ENCODE measurements at places on chromosomes 5 and 9. TPM values are rescaled to one million over a fixed set of nuclear protein-coding genes. Genes with fewer than 3 reads are reported as not detected.

DNA sequence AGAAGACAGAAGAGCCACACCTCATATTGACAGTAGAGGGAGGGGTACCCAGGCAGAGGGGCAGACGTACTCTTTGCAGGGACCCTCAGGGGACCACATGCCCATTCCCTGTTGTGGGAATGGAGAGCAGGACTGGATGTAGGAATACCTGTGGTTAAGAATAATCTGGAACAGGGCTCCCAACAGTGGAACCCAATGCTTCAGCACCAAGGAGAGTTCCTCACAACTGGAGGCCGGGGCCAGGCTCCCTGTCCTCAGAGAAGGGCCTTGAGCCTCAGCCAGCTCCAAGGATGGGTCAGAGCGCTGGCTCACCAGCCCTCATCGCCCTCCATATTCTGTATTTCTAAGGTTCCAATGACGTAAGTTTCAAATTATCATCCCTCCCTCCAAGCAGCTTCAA is 7.4 kb upstream of the SHC3 start:
- no peaks in the 10 kb centered on the region for H3K4me1 ChIP-seq
- no peak overlapping the region for H3K4me3 ChIP-seq
- no peak for DNase-seq
- no peak overlapping the region for H3K27ac ChIP-seq

TXNDC8 gene
- total RNA-seq = not detected

CLIC3 gene
- 3.8 TPM for total RNA-seq

GRCh38 chr5:10213316-10213715 is 36.4 kb downstream of the ATPSCKMT start:
- no peaks in the 10 kb centered on the region for H3K27me3 ChIP-seq
- no peak overlapping the region for H3K4me3 ChIP-seq
- no peaks in the 10 kb centered on the region for H3K36me3 ChIP-seq
- DNase-seq = no peak

- no peaks in the 10 kb centered on the region for H3K27me3 ChIP-seq
- H3K27ac ChIP-seq = no peak overlapping the region
- no peak for DNase-seq
- no peak overlapping the region for H3K4me3 ChIP-seq
- H3K36me3 ChIP-seq = no peaks in the 10 kb centered on the region
Observed at GRCh38 chr9:137150617-137151457, 11.9 kb downstream of the GRIN1 start.

DNA sequence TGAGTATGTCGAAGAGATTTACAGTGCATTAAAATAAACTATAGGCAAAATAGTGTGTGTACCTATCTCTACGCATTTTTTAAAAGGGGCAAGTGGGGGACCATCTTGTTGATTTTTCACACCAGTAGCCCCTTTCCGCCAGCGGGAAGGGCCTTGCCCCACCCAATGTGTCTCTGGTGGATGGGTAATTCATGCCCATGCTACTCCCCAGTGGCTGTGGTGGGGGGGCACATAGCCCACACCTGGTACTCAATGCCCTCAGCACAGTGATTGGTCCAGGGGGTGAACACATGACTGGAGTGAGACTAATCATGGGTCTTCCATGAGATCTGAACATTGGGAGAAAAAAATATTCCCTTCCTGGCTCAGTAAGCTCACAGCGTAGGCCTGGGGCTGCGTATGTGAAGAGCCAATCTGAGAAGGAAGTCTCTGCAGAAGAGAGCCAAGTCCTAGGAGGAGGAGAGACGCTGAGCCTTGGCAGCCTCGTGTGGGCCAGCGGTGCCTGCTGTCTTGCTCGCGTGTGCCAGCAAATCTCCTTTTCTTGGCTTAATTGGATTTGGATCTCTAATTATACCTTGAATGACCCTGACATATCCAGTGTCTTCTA is 103.4 kb downstream of the ADAMTS2 start:
- H3K27me3 ChIP-seq = no peaks in the 10 kb centered on the region
- DNase-seq = peak; percentile 60
- no peaks in the 10 kb centered on the region for H3K4me1 ChIP-seq
- H3K4me3 ChIP-seq = no peak overlapping the region
- no peak overlapping the region for H3K27ac ChIP-seq

DNA sequence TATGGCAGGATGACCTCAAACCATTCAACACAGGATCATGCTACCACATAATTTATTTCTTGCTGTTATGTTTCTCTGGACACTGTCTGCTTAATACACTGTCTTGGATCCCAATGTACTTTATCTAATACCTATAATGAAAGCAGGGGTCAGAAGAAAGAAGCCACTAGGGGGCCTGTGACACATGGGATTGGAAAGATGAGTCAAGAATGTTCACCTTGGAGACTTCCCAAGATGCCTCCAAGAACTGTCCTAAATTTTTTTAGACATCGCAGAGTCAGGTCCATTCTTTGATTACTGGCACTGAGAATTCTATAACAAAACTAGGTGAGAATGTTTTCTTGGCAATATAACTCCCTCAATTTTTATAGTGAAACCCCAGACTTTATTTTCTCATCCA is 305.8 kb upstream of the SMARCA2 start:
- no peaks in the 10 kb centered on the region for H3K36me3 ChIP-seq
- H3K4me1 ChIP-seq = no peaks in the 10 kb centered on the region
- no peak overlapping the region for H3K4me3 ChIP-seq

DNA sequence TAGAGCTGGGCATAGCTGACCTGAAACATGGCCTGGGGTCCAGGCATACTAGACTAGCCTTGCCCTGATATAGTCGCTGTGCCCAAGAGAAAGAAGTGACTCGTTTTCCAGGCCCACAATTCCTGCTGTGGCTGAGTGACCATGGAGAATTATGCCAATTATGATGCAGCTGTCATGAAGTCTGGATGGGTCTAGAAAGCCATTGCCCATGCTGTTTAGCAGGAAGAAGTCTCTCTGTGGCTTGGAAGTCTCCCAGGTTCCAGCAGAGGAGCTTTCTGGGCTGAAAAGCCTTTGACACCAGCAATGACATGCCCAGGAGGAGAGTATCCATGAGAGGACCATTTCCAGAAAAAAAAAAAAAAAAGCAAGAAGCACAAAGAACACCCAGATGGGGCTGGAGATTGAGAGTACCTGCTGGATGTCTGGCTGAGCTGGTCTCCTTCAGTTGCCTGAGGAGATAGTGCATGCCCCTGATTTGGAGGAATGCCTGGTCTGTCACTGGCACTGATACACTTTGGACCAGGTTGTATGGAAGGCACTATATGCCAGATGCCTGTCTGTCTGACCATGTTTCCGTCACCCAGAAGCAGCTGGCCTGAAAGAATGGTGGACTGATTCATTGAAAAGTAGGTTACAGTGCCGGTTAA is 128.0 kb upstream of the EPB41L4A start:
- no peaks in the 10 kb centered on the region for H3K36me3 ChIP-seq
- DNase-seq = no peak
- H3K27me3 ChIP-seq = no peaks in the 10 kb centered on the region
- H3K4me3 ChIP-seq = no peak overlapping the region

DNA sequence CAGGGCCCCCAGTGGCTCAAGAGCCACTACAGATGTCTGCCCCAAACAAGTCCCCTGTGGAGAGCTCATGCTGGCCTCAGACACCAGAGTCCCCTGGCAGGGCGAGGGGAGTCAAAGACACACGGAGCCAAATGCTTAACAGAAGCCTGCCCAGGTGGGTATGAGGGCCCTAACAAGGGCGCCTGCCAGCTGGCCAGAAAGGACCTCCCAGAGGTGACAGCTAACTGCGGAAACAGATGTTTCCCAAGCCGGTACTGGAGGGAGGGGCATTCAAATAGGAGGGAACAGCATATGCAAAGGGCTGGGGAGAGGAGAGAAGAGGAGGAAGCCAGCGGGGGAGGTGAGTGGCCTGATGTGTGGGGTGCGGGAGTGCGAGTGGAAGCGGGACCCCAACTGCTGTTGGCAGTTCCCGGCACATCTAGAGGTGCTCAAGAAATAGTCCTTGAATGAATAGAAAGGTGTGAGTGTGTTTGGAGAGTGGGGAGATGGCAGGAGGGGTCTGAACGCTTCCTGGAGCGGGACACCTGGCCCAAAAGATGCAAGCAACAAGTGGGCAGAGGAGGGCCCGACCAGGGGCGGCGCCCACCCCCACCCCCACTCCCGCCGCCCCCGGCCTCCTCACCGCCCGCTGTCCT is 824 bp downstream of the MXD3 start:
- H3K36me3 ChIP-seq = no peaks in the 10 kb centered on the region
- peak; percentile 73 for DNase-seq
- no peaks in the 10 kb centered on the region for H3K4me1 ChIP-seq
- no peaks in the 10 kb centered on the region for H3K27me3 ChIP-seq
- H3K4me3 ChIP-seq = no peak overlapping the region

DNA sequence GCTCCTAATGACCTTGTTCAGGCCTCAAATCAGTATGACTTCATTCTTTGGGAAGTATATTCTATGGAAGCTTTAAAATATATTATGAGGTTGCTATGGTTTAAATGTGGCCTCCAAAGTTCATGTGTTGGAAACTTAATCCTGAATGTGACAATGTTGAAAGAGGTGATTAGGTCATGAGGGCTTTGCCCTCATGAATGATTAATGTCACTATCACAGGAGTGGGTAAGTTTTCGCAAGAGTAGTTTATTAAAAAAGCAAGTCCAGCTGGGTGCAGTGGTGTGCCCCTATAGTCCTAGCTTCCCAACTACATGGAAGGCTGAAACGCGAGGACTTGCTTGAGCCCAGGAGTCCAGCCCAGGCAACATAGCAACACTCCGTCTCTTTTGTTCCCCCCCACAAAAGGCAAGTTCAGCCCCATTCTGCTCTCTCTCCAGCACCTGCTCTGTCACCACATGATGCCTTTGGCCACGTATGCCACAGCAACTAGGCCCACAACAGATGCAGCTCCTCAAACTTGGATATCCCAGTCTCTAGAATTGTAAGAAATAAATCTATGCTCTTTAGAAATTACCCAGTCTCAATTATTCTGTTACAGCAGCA is 105.3 kb downstream of the SIL1 start:
- no peak for DNase-seq
- no peak overlapping the region for H3K27ac ChIP-seq
- H3K4me3 ChIP-seq = no peak overlapping the region
- H3K36me3 ChIP-seq = no peaks in the 10 kb centered on the region
- peaks cover 2% of the 10 kb centered on the region for H3K4me1 ChIP-seq

DNA sequence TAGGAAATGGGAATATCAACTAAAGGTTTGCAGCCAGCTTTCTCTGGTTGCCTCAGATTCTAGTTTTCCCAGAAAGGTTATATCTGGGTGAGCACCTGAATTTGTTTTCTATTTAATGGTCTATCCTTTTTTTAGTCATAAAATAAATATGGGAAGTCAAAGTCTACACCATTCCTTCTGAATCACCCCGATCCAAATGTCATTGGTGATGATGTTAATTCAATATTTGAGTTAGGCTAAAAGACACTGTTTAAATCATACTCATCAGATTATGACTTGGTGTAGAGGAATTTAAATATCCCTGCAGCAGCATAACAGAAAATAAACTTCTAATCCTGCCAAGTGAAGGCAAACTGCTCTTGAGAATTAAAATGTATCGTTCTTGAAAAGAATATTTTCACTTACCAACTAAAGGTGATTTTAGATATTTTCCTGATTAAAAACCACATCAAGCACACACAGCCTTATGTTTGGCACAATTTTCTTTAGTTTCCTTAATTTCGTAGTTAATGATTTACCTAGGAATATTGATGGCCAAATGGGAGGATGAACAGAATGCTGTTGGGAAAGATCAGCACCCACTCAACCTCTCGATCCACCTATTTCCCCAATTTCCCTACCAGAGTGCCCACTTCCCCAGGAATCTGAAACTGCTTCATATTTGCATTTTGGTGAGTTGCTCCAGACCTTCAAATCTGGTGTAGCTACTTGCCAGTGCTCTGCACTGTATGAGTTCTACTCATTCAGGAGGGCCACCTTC is 103.1 kb upstream of the TSLP start:
- H3K36me3 ChIP-seq = no peaks in the 10 kb centered on the region
- no peaks in the 10 kb centered on the region for H3K4me1 ChIP-seq
- no peak overlapping the region for H3K27ac ChIP-seq
- H3K27me3 ChIP-seq = no peaks in the 10 kb centered on the region
- no peak for DNase-seq
- H3K4me3 ChIP-seq = no peak overlapping the region

DNA sequence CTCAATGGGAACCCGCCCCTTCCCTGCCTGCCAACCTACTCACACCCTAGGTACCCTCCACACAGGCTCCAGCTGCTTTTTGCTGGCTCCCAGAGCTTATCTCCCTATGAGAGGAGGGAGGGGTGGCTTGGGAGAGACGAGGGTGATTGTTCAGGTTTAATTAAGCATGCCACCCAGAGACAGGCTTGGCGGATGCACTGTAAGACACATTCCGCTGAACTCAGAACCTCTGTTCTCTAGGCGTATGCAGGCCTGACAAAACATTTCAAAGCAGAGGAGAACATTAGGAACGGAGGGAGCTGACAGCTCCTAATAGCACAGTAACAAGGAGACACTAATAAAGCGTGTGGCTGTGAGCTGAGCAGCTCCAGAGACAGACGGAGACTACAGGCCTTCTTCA is 80.1 kb downstream of the TRIM32 start:
- no peaks in the 10 kb centered on the region for H3K27me3 ChIP-seq
- DNase-seq = no peak
- no peak overlapping the region for H3K4me3 ChIP-seq
- H3K4me1 ChIP-seq = no peaks in the 10 kb centered on the region
- H3K36me3 ChIP-seq = no peaks in the 10 kb centered on the region

NDST1 gene
- total RNA-seq = 116 TPM

- no peaks in the 10 kb centered on the region for H3K36me3 ChIP-seq
- DNase-seq = no peak
- H3K27me3 ChIP-seq = no peaks in the 10 kb centered on the region
Observed at GRCh38 chr9:96449523-96449844, 485 bp upstream of the HABP4 start.

- no peaks in the 10 kb centered on the region for H3K27me3 ChIP-seq
- no peak for DNase-seq
- no peaks in the 10 kb centered on the region for H3K36me3 ChIP-seq
- no peak overlapping the region for H3K4me3 ChIP-seq
- peaks cover 3% of the 10 kb centered on the region for H3K4me1 ChIP-seq
Observed at GRCh38 chr5:96300976-96301375, 132.1 kb downstream of the PCSK1 start.

- no peak overlapping the region for H3K4me3 ChIP-seq
- no peaks in the 10 kb centered on the region for H3K36me3 ChIP-seq
- H3K27me3 ChIP-seq = no peaks in the 10 kb centered on the region
- H3K4me1 ChIP-seq = no peaks in the 10 kb centered on the region
Observed at GRCh38 chr9:107218829-107219485, 64.1 kb upstream of the RAD23B start.

- DNase-seq = no peak
- no peak overlapping the region for H3K27ac ChIP-seq
- H3K27me3 ChIP-seq = no peaks in the 10 kb centered on the region
- no peak overlapping the region for H3K4me3 ChIP-seq
- peaks cover 3% of the 10 kb centered on the region for H3K4me1 ChIP-seq
Observed at GRCh38 chr9:112555844-112556482, 69.3 kb downstream of the KIAA1958 start.

ACSL6 gene
- total RNA-seq = 0.42 TPM

STKLD1 gene
- total RNA-seq = not detected

GRCh38 chr9:133115604-133116345 is 5.3 kb downstream of the RALGDS start:
- H3K36me3 ChIP-seq = no peaks in the 10 kb centered on the region
- H3K27ac ChIP-seq = no peak overlapping the region
- H3K27me3 ChIP-seq = no peaks in the 10 kb centered on the region
- H3K4me1 ChIP-seq = no peaks in the 10 kb centered on the region
- DNase-seq = peak; percentile 51
- H3K4me3 ChIP-seq = no peak overlapping the region

GRCh38 chr9:72365525-72366256 is 683 bp upstream of the ZFAND5 start:
- H3K4me1 ChIP-seq = no peaks in the 10 kb centered on the region
- peak; percentile 91 for DNase-seq
- peak overlapping the region; percentile 48 for H3K4me3 ChIP-seq
- H3K27ac ChIP-seq = peak overlapping the region; percentile 80
- no peaks in the 10 kb centered on the region for H3K36me3 ChIP-seq

- no peaks in the 10 kb centered on the region for H3K36me3 ChIP-seq
- H3K27ac ChIP-seq = no peak overlapping the region
- DNase-seq = no peak
- H3K4me1 ChIP-seq = no peaks in the 10 kb centered on the region
Observed at GRCh38 chr5:82749461-82749820, 327.8 kb downstream of the TMEM167A start.

SH3GL2 gene
- not detected for total RNA-seq

All from aorta (tissue), 5 donors.